Osteoblast (primary cell): ENCODE measurements at places on chromosomes 2 and 18. TPM values are rescaled to one million over a fixed set of nuclear protein-coding genes. Genes with fewer than 3 reads are reported as not detected.

- DNase-seq = peak; percentile 97
Measured at GRCh38 chr2:20141056-20141762, 83.7 kb downstream of the SDC1 start.

GRCh38 chr2:213157242-213157641 is 5.8 kb upstream of the IKZF2 start:
- DNase-seq = no peak

GRCh38 chr2:60822987-60823386 is 58.4 kb upstream of the REL start:
- no peak for DNase-seq

GRCh38 chr2:207839028-207839427 is 69.3 kb upstream of the FZD5 start:
- DNase-seq = no peak

DNA sequence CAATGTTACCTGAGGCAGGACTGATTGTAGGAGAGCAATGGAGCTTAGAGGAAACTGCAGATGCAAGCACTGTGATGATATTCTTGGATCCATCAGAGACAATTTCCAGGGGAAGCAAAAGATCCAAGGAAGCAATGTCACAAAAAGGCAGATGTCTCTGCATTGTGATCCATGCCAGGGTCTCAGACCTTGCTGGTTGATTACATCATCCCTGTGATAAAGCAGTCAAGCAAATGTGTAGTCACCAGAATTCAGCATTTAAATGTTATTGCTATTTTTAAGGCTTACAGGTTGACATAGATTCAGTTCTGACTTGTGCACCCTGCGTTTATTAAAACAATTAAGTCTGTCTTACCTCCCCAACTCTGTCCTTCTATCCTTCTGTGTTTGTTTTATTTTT is 56.8 kb upstream of the CCDC85A start:
- DNase-seq = no peak

DNA sequence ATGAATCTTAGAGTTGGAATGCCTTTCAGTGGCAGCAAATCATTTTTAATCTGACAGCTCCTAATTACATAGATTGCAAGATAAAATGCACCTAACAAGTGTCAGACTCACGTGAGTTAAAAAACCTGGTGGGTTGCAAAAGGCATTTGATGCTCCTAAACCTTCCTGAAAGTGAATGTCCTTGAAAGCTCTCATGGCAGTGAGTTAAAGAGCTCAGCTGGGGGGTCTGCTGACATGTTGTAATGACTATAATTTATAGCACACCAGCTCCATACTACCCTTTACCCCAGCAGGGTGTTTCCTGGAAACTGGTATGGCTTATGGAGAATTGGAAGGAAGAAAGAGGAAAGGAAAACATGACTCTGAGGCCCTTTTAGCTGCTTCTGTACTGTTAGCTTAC is 91.9 kb upstream of the CAVIN2 start:
- no peak for DNase-seq

DNA sequence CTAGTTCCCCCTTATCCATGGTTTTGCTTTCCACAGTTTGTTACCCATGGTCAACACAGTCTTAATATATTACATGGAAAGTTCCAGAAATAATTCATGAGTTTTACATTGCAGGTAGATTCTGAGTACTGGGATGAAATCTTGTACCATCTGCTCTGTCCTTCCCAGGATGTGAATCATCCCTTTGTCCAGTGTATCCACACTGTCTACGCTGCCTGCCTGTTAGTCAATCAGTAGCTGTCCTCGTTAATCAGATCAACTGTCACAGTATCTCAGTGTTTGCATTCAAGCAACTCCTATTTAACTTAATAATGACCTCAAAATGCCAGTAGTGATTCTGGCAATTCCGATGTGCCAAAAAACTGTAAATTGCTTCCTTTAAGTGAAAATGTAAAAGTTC is 76.3 kb downstream of the DYNC1I2 start:
- no peak for DNase-seq

DNA sequence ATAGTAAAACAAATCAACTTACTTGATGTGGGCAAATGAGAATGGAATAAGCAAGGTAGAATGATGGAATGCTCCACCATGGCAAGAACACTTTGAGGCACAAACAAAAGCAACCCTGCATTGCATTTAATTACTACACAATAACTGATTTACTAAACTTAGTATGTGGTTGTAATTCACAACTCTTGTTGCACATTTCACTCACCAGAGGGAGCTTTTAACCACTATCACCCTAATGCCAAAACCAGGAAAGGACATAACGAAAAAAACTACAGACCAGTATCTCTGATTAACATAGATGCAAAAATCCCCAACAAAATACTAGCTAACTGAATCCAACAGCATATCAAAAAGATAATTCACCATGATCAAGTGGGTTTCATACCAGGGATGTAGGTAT is 659.8 kb downstream of the CPS1 start:
- DNase-seq = no peak

- no peak for DNase-seq
Measured at GRCh38 chr2:64839844-64840243, 149.4 kb upstream of the SLC1A4 start.

The C2orf66 gene
- under 0.01 and 0.36 TPM in 2 replicates for total RNA-seq

The UGT1A3 gene
- total RNA-seq = not detected in 2 replicates

The SAP130 gene
- 5.4 and 6.5 TPM in 2 replicates for total RNA-seq

The MARCHF4 gene
- total RNA-seq = 0.72 and 1.5 TPM in 2 replicates
